ENCODE measurements at places on chromosomes 5 and 9.

GRCh38 chr5:54718656-54719055 is 201.1 kb downstream of the SNX18 start:
- no peak for DNase-seq

DNA sequence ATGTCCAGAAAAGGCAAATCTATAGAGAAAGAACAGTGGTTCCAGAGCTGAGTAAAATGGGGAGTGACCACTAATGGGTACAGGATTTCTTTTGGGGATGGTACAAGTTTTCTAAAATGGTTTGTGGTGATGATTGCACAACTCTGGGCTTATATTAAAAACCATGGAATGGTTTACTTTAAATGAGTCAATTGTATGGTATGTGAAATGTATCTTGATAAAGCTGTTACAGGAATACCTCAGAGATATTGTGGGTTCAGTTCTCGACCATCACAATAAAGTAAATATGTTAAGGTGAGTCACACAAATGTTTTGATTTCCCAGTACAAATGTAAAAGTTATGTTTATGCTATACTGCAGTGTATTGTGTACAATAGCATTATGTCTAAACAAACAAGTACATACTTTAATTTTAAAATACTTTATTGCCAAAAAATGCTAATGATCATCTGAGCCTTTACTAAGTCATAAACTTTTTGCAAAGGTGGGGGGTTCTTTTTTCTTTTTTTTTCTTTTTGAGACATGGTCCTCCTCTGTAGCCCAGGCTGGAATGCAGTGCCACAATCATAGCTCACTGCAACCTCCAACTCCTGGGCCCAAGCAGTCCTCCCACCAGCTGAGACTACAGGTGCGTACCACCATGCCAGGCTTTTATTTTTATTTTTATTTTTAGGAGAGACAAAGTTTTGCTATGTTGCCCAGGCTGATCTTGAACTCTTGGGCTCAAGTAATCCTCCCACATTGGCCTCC is 65.9 kb downstream of the SHOC1 start:
- no peak for DNase-seq

DNA sequence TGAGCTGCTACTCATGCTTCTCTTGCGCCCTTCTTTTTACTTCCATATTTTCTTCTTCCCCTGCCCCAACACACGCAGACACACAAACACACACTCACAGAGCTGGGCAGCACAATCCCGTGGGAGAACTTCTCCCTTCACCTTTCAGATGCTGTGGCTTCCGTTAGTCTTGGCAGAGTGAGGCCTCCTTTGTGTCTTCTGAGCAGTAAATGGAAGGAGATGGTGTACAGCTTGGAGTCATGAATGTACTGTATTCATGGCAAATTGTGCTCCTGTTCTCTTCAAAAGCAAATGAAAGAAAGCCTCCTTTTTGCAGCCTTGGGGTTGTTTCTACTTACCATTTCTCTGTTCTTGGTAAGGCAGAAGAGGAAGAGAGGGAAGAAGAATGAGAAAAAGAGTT is 456.6 kb upstream of the TLE4 start:
- DNase-seq, result no peak

DNA sequence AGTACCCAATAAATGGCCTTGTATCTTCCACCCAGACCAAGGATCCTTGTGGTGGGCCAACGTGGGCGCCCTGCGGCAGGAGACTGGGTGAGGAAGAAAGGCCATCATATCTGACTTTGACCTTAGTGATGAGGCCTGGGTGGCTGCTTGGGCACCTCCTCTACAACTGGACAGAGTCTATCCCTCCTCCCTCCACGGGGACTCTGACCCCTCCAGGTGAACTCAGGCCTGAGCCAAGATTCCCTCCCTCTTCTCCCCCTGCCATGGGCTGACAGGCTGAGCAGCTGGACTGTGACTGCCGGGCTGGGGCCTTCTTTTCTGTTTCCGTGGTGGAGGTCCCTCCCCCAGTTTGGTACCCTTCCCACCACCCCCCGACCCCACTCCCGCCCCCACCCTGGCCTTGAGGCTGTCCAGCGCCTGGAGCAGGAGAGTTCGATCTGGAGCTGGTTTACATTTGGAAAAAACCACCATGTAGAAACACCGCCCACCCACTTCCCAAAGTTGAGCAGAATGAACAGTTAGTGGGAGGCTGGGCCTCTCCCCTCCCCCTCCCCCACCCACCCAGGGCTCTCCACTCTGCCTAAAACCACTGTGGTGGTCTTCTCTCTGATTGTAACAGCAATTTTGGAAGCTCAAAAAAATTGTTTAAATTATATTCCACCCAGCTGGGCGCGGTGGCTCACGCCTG is 1.2 kb upstream of the PHYHD1 start:
- DNase-seq, result no peak

- DNase-seq, result no peak
Measured at GRCh38 chr5:90530736-90531487, 1.5 kb upstream of the LYSMD3 start.

DNA sequence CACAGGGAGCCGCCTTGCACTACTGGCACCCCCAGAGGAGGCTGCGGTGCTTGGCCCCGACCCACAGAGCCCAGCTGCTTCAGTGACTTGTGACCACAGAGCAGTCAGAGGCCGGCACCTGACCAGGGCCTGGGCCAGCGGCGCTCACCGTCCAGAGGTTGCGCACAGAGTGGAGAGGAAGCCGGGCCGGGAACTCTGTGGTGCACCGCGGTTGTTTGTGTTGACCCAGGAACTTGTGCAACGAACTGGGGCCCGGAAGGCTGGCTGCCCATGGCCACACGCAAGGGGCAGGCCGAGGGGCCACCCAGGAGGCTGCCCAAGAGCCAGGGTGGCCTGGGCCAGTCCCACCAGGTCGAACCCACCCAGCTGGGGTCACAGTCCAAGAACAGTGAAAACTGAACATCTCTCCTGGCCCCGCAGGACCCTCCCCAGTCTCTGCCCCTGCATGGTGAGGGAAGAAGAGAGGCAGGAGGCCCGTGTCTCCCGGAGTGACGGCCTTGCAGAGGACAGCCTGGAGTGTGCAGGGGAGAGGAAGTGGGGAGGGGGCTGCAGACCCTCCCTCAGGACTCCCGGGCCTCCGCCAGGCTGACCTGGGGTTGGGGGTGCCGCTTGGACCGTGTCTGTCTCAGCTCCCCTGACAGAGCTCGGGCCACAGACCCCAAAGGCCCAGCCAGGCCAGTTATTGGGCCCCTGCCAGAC is 42.8 kb upstream of the EGFL7 start:
- no peak for DNase-seq
